Kidney epithelial cell (primary cell): ENCODE measurements at places on chromosomes 4 and X. TPM values are rescaled to one million over a fixed set of nuclear protein-coding genes. Genes with fewer than 3 reads are reported as not detected.

The MTTP gene
- 0.07 and 0.08 TPM in 2 replicates for total RNA-seq

The RIPPLY1 gene
- not detected in 2 replicates for total RNA-seq

The FANCB gene
- total RNA-seq, result 0.67 and 2.3 TPM in 2 replicates

The UXT gene
- 149 and 165 TPM in 2 replicates for total RNA-seq

The FABP2 gene
- total RNA-seq, result not detected in 2 replicates

The ARHGEF6 gene
- total RNA-seq, result 0.82 and 1.6 TPM in 2 replicates

The PCGF3 gene
- 49.6 and 58.5 TPM in 2 replicates for total RNA-seq

The MAGEA12 gene
- not detected in 2 replicates for total RNA-seq

The KIF4A gene
- 3.4 and 4.8 TPM in 2 replicates for total RNA-seq

The ZFYVE28 gene
- total RNA-seq, result 2.0 and 5.7 TPM in 2 replicates

The NWD2 gene
- 0.04 and 0.07 TPM in 2 replicates for total RNA-seq

The ARHGAP36 gene
- not detected in 2 replicates for total RNA-seq
